ENCODE measurements at places on chromosomes 5 and 9. TPM values are rescaled to one million over a fixed set of nuclear protein-coding genes. Genes with fewer than 3 reads are reported as not detected.

Gene FBP1
- total RNA-seq = 6.0 TPM

GRCh38 chr9:128894764-128895163 lies 12.8 kb downstream of the LRRC8A start:
- no peak for DNase-seq

DNA sequence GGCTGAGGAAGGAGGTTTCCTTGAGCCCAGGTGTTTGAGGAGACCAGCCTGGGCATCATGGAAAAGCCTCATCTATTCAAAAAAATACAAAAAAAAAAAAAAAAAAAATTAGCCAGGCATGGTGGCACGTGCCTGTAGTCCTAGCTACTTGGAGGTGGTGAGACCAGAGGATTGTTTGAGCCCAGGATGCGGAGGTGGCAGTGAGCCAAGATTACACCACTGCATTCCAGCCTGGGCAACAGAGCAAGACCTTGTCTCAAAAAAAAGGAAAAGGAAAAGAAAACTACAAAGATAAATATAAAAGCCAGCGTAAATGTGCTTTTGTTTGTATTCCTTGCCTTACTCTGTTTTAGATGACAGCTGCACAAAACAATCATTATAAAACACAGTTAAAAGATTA lies 2249.2 kb upstream of the C9orf72 start:
- DNase-seq = no peak

Gene CACNA1B
- 2.4 TPM for total RNA-seq

DNA sequence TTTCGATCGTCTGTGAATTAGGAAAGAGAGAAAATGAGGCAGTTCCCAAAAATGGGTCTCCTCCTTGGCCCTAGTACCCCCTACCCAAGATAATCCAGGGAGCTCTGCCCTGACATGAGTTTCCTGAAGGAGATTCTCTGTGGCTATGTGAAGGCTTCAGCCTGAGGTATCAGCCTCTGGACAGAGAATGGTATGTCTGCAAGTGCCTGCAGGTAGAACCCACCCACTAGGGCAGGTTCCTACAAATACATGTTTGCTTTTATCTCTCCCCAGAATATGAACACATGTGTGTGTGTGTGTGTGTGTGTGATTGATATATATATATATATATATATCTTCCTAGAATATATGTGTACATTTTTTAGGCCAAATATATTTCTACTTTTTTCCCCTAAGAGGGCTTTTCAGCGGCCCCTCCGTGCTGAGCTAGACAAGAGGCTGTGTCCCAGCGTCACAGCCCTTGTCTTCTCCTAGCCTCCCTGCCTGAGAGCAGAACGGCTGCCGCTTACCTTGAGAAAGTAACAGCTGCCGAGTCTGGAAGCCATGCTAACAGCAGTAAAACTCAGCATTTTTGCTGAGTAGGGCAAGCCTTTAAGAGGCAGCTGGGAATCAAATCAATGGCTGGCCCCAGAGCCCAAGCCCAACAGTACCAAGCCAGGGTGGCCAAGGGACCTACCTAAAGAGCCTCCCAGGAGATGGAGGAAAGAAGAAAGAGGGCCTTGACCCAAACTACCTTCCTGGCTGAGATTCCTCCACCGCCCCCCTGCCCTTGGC lies 2.1 kb downstream of the BRINP1 start:
- DNase-seq = no peak

GRCh38 chr5:72383726-72384125 lies 63.6 kb downstream of the PTCD2 start:
- no peak for DNase-seq

DNA sequence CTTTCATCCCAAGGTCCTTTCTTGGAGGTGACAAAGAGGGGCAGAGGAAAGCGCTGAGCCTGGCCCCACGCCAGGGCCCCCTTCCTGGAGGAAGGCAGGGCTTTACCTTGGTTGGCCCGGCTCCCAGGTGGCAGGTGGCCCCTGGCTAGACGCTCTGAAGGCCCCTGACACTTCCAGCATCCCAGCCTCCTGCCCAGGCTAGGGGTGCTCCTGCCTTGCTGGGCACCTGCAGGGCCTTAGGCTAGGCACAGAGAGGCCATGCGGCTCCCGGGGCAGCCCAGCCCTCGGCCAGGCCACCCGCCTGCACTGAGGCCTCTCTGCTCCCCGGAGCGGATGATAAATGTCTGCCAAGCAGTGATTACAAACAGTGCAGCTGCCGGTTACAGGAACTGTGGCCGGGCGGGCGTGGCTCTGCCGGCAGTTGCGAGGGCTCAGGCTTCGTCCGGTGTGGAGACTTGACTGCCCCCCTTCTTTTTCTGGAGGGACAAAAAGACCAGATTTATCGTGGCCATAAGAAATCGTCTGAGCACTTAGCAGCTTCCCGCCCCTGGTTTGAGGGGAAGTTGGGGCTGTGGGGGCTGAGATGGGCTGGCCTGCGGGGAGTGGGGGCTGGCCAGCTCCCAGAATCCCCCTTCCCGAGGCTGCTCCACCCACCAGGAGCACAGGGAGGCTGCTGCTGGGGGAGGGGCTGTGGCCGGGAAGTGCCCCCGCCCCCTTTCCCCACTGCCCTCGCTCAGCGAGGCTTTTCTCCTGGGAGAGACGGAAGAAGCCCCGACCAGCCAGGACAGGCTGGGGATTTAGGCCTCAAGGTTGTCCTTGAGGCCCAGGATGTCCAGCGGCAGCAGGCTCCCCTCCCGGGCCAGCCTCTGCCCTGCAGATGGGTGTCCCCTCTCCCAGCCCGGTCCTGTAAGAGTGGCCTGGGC lies 31.6 kb upstream of the UBAC1 start:
- peak; percentile 59 for DNase-seq

- no peak for DNase-seq
These were observed 144.9 kb downstream of the FAM114A2 start for GRCh38 chr5:153893817-153894216.

DNA sequence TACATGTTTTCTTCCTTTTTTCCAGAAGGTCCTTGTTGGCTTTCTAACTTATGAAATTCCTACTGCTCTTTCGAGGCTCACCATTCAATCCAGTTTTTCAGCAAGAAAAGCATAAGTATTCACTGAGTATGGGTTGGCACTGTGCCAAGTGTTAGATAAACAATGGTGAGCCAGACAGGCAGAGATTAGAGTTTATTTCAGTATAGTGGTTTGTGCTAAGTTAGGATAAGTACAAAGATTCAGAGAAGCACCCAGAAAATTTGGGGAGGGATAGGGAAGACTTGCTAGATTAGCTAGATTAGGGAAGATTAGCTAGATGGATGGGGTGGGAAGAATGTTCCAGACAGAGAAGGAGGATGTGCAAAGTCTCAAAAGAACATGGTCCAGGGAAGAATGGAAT lies 122.9 kb downstream of the OXCT1 start:
- no peak for DNase-seq

GRCh38 chr5:83179966-83180365 lies 102.6 kb downstream of the XRCC4 start:
- no peak for DNase-seq

Gene PAEP
- total RNA-seq = not detected

DNA sequence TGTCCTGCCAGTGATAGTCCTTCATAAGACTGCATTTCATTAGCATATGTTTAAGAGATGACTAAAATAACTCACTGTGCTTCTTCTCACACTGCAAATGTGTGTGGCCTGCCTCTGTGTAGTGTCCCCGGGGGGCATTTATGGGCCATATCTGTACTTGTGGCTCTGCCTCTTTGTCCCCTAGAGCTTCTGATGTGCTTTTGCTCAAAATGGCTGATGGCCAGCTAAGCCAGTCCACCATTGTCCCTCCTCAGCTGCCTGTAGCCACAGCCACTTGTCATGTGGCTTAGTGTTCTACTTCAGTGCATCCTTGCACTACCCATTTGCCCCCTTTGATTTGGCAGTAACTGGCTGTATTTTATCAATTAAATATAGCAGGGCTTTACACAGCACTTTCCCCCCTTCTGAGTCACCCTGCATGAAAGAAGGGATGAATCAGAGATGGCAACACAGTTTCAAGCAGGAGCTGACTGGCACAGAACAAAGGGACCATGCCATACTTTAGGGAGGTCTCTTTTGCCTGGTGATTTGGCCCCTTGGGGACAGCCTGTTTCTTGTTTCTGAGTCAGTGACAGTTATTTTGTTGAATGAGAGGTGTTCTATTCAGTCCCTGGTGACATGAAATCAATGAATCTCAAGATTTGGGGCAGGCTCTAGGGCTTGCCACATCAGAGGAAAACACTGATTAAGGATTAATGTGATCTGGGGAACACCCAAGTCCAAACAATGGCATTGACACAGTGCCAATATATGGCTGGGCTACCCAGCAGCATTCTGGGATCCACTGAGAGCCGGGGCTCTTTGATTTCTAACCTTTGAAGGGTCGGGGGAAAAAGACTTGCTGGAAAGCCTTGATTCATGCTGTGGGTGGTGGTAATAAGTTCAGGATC lies 245.5 kb downstream of the SMARCA2 start:
- DNase-seq = no peak

Gene CER1
- total RNA-seq = not detected

DNA sequence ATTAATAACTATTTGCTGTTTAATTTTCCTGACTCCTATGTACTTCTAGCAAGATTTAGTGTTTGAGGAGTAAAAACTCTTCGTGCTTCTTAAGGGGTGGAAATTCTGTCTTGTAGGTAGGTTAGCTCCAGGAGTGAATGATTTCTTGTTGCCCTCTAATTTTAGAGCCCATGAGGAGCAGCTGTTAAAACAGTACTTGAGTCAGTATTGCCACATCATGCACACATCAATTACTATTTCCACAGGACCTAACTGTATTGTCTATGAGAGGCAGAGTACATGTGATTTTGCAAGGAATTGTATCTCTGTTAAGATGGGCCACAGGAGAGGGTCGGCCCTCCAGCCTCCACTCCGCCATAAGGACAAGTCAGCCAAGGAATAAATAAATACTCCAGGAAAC lies 91.2 kb downstream of the PDZD2 start:
- no peak for DNase-seq

Gene ANKRD34B
- total RNA-seq = 0.17 TPM

DNA sequence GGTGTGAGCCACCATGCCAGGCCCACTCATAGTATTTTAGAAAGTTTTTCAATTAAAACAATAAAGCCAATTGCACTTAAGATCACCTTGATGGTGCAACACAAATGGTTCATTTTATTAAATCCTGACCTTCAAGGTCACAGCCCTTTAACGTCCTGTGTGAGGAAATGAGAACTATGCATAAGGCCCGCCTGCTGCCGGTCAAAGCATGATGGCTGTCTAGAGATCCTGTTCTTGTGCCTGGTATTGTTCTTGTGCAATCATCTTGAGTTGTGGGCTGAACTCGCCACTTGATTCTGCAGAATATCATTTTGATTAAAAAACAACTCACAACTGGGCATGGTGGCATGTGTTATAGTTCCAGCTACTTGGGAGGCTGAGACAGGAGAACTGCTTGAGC lies 43.6 kb upstream of the FBXW11 start:
- DNase-seq = no peak

DNA sequence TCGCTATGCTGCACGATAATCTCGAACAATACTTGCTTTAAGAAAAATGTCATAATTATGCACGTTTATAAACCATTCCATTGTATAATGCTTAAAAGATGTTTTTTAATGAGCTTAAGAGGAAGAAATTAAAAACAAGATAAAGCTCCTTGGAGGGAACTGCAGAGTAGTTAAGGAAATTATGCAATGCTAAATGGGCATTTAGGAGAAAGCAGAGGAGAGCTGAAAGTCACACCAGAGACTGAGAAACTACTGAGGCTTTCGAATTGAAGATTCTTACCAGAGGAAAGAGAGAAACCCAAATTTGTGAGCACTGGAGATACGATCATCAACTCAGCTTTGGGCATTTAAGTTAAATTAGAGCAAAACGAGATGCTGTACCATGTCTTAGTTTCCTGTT lies 119.4 kb downstream of the CDH10 start:
- DNase-seq = no peak

Gene TAF11L5
- not detected for total RNA-seq

Gene IL3
- not detected for total RNA-seq

Gene IFNK
- total RNA-seq = not detected

Measured in progenitor cell of endocrine pancreas (in vitro differentiated cells).